Aorta (tissue), 5 donors: ENCODE measurements at places on chromosomes 16 and 17.

GRCh38 chr16:27483088-27483437 is 66.7 kb downstream of the GTF3C1 start:
- no peak for DNase-seq

DNA sequence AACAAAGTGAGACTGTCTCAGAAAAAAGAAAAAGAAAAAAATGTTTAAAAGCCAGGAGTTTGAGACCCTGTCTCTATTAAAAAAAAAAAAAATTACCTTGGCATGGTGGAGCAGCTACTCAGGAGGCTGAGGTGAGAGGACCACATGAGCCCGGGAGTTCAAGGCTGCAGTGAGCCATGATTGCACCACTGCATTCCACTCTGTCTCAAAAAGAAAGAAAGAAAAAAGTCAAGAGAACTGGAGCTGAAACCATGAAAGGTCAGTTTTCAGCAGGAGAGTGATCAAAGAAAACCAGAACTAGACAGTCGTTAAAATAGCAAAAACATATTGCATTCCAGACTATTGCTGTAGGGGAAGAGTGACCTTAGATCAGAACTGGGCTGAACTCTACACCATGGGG is 8.8 kb downstream of the QPRT start:
- DNase-seq = no peak

DNA sequence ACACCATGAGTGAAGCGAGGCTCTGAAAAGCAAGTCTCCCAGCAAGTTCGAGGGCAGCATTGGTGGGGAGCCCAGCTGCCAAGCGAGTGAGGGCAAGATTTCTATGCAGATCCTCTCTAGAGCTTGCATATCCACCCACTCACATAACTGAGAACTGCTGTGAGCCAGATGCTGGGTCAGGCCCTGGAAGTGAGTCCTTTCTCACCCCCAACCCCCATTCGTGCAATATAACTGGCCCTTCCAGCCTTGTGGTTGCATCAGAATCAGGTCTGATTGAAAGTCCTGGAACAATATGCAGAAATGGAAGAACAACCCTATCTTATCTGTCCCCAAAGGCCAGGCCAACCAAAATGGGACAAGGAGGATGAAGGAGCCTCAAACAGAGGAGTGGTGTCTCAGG is 146.6 kb downstream of the IRX5 start:
- DNase-seq = no peak

- no peak for DNase-seq
Measured at GRCh38 chr17:75240394-75241142, 20.8 kb downstream of the GGA3 start.

- no peak for DNase-seq
Measured at GRCh38 chr17:6948562-6948961, 47.3 kb upstream of the ALOX12 start.

- no peak for DNase-seq
Measured at GRCh38 chr16:54977211-54977610, 46.5 kb downstream of the IRX5 start.

GRCh38 chr17:2058586-2059546 is 4.0 kb downstream of the HIC1 start:
- DNase-seq = peak; percentile 91

DNA sequence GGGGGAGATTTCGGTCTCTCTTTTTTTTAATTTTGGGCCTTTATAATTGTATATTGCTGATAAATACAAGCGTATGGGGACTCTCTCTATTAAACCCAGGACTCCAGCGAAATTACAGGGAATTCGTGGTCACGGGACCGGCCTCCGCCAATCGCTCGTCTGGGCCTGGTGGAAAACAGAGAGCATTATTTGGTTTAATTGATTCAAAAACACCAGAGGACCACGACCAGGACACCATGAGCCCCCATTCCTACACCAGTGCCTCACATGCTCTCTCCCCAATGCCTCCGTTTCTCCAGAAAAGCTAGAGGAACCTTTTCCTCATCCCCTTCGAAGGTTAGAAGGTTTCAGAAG is at the start of gene HOXB2:
TSS of gene HOXB2 (minus strand) at position 88 of the 354 bp plus-strand sequence. CDS start 198 bp downstream, outside the sequence.
- no peak for DNase-seq

- DNase-seq = peak; percentile 87
Measured at GRCh38 chr16:31138621-31139578, 3.4 kb upstream of the PRSS8 start.

GRCh38 chr17:81465910-81466309 is 46.7 kb downstream of the ACTG1 start:
- no peak for DNase-seq

GRCh38 chr16:23175651-23176050 is 6.9 kb upstream of the SCNN1G start:
- DNase-seq = no peak

- DNase-seq = peak; percentile 63
Measured at GRCh38 chr17:50816771-50817751, 18.3 kb upstream of the WFIKKN2 start.

DNA sequence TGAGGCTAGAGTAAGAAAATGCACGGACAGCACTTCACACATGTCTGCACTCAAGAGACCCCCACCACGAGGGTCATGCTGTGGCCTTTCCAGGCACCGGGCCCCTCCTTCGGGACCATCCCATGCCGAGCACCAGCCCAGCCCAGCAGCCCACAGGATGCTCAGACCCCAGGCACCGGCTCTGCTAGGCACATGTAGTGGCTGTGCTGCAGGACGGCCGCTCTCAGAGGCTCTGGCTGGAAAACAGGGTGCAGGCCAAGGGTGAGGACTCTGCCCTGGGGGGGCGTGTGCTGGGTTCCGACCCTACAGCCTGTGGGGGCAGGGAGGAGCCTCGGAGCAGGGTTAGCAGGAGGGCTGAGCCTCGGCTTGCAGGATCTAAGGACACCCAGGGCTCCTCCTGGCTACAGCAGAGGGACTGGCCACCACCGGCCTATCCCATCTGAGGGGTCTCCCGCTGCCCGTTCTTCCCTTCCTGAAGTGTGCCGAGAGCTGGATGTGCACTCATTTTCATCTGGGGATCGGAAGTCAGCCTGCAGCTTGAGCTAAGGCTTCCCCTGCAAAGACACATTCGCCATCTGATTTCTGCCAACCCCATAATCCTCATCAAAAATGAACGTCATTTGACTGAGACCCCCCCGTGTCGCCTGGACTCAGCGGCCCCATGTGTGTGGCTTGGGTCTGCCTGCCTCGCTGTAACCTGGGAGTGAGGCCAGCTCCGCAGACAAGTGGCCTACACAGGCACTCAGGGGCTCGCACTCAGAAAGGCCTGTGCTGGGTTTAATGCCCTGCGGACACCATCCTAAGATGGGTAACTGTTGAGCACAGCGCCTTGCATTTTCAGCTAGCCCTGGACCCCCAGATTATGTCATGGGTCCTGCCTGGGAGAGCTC is 293.1 kb upstream of the FOXF1 start:
- DNase-seq = no peak

DNA sequence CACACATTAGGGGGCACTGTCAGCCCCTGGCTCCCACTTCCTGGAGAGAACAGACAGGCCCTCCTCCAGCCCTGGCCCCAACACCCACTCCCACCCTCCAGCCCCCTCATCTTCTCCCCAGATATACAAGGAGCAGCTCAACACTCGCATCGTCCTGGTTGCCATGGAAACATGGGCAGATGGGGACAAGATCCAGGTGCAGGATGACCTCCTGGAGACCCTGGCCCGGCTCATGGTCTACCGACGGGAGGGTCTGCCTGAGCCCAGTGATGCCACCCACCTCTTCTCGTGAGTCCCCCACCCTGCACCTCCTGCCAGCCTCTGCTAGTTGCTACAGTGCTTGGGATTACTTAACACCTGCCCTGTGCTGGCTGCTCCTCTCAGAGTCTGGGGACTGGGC is 14.4 kb downstream of the ADAM11 start:
- no peak for DNase-seq

DNA sequence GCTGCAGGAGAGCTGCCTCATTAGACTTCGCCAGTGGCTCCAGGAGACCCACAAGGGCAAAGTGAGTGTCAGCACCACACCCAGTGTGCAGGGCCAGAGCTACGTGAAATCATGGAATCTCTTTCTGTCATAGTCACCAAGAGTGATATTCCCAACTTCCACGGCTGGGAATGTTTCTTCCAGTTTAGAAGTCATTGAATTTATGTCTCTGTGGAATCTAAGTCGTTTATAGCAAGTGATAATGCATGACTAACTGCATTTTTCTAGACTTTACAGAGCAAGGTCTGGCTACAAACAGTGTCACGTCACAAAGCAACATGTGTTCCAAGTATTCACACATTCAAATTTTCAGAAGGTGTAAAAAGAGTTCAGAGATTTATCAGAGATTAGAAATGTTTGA is 55.5 kb downstream of the SEC14L1 start:
- DNase-seq = no peak

DNA sequence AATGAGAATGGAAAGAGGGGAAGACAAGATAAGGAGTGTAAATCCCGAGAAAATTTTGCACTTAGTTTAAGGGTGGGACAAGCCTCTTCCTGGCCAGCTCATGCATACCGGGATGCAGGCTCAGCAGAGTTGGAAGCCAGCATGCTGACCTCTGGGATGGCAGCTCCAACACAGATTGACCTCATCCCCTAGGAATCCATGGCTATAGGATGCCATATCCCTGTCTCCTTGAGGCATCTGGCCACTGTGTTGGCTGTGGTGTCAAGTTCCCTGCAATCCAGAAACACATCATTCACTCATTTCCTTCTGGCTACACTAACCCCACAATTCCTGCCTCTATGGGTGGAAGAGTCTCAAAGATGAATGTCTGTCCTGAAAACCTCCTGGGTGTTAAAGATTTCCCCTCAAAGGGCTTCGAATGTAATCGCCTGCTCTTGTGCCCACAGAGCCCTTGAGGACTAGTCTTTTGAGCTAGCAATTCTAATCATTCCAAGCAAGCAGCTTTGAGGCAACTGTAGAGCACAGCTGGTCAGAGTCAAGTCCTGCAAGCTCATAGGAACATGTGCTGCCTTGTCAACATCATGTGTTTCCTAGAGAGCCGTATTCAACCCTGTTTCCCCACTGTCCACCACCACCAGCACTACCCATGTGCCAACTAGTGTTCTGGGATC is 141.4 kb downstream of the PMP22 start:
- DNase-seq = no peak

DNA sequence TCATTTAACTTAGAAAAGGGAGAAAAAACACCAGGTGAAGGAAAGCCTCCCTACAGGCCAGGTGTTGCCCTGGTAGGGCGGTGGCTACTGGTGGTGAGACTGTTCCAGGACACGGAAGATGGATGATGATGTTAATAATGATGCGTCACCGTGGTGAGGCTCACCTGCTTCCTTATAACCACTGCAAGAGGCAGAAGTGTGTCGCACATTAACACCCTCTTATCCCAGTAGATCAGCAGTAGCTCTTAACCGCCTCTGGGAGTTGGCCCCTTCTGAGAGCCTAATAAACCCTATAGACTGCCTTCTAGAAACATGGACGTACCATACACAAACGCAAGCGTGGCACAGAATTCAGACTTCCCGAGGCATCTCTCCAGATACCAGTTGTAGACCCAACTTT is 7.8 kb downstream of the BFAR start:
- no peak for DNase-seq

- no peak for DNase-seq
Measured at GRCh38 chr17:76281573-76282371, 16.6 kb downstream of the UBALD2 start.

DNA sequence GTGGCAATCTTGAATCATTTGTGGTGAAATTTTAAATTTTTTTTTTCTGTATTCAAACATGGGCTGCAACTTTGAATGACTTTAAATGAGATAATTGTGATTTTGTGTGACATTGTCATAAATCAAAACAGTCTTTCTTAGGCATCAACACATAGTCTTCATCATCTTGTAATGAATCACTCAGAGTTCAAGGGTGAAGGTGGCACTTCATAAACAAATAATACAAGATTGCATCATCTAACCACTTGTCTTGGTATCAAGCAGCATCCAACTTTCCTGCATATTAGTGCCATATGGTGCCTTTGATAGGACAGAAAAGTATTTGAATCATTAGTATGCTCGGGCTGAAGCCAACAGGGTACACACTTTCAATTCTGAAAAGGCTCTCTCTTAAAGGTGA is 392.4 kb upstream of the GOT2 start:
- no peak for DNase-seq

- DNase-seq = no peak
Measured at GRCh38 chr17:3282901-3283300, 15.3 kb downstream of the OR3A1 start.

DNA sequence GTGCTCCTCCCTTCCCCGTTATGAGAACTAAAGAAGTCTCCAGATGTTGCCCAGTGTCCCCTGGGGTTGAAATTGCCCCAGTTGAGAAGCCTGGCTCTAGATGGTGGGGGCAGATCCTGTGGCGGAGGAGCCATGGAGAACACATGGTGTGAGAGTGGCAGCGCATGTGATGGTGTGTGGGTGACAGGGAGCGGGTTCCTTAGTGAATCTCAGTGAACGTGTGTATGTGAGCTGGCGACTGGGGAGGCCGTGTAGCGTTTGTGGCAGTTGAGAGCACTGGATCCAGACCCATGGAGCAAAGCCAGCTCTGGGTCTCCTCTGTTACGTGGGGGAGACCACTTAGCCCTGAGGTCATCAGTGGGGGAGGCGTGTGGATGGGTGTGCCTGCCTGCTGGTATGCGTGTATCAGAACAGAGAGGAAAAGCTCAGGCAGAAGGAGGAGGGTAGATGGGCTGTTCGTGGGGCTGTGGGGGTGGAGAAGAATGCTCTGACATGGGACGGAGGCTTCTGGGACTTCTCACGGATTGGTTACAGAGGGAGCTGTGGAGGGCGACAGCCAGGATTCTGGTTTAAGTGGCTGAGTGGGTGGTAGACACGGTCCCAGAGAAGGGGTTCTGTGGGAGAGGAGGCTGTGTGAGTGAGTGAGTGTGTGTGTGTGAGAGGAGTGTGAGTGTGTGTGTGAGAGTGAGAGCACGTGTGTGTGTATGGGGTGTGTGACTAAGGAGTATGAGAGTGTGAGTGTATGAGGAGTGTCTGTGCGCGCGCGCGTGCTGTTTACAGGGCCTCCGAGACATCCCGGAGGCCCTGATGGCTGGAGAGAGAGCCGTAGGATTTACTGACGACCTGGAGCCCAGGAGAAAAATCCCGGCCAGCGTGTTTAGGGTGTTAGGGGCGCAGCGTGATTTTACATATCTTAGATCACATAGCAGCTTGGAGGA is 193.8 kb downstream of the SNX29 start:
- DNase-seq = no peak

DNA sequence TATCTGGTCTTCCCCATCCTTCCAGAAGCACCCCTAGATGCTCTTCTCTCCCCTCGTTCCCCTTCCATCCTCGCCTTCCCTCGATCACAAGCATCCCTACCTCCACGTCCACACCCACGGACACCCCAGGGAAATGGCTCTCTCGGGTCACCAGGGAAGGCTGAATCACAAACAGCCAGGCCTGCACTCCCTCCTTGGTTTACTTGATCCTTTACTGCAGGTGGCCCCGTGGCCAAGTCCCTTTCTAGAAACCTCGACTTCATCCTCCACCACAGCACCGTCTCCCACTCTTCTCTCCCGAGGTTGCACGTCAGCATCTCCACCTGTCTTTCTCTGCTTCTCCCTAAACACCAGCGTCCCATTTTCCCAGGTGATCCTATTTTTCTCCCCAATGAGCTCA is 6.5 kb upstream of the RBFOX3 start:
- peak; percentile 18 for DNase-seq

- DNase-seq = peak; percentile 74
Measured at GRCh38 chr16:80027007-80027965, 426.7 kb upstream of the MAF start.

- DNase-seq = no peak
Measured at GRCh38 chr16:58258326-58258725, 36.5 kb downstream of the PRSS54 start.

GRCh38 chr17:14209215-14209614 is 27.4 kb downstream of the CDRT15 start:
- DNase-seq = no peak

- DNase-seq = no peak
Measured at GRCh38 chr17:66268247-66268927, 34.0 kb upstream of the PRKCA start.

- no peak for DNase-seq
Measured at GRCh38 chr17:44637066-44637465, 19.2 kb upstream of the MEIOC start.
